Erythroblast (primary cell): ENCODE measurements at places on chromosomes 7 and 10.

DNA sequence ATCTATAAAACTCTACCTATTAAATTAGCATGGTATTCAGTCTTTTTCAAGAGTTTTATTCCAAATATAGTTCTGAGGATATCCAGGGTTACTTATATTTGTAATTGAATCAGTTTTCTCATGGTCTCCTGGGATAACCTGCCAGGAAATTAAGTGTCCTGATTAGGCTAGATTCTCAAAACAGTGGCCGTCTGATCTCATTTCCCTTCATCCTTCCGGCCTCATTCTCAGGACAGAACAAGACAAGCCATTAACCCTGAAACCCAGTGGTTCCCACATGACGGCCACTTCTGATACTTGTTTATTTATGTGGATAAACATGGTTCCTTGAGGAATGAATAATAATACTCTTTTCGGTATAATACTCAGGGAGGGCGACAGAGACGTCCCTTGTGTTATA lies 417.6 kb upstream of the POT1 start:
- no peak for DNase-seq

- DNase-seq, result no peak
These were observed 178.4 kb downstream of the ADARB2 start for GRCh38 chr10:1558906-1559305.

DNA sequence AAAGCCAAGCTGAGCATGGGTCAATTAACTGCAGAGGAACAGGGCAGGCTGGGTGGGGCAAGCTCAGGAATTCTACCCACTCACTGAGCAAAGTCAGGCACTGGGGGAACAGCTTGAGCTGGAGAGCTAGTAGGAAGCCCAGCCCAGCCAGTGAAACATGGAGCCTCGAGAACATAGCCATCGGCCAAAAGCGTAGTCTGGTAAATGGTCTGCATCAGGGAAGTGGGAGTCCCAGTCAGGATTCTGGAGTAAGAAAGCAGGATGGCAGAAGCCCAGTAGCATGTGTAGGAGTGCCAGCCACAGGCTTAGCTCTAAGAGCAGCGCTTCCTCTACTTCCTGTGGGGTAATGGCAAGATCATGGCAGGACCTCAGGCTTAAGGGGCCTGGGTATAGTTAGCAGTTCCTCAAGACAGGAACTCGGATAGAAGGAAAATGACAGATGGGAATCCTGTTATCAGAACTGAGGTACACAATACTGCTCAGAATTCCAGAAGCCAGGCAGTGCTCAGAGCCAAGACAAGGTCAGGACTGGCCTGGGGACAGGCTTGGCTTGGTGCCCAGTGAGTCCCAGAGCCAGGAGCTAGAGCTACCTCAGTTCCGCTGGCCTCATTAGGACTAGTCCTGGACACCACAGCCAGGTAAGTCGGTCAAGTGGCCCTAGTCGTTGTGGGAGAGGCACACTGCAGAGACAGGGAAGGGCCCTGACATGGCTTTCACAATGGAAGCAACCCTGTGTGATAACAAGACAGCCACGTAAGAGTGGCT lies 65.4 kb upstream of the MXI1 start:
- no peak for DNase-seq

DNA sequence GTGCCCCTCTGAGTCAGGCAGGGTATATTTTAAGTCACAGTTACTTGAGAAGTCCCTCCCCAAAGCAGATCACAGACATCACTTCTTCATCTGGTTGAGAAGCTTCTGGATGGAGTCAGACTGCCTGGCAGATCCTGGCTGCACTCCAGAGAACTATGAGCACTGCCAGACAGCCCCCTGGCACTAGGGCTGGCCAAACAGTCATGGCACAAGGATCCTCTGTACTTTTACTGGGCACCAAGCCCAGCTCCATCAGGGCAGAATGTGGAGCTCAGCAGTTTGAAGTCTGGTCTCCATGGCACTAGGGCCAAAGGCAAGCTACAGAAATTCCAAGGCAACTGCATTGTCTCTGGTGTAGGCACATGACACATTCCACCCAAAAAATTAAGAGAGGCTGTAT lies 162.1 kb downstream of the NRG3 start:
- no peak for DNase-seq

- no peak for DNase-seq
These were observed 130.1 kb downstream of the DNAJB6 start for GRCh38 chr7:157466867-157467261.

DNA sequence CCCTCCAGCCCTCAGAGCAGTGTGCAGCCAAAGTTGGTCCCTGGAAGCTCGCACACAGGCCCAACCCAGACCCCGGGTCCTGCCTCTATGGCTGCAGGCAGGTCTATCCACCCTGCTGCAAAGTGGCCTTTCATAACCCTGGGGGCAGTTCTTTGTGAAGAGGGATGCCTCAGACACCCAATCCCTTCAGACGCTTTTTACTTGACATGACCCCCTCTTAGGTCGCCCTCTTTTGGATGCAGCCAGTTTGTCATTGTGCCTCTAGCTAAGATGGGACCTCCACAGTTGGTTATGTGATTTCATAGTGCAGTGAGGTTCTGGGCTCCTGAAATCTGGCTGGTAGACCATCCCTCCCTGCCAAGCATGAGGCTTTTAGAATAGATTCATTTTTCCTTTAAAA lies 27.3 kb downstream of the SMKR1 start:
- DNase-seq, result no peak

GRCh38 chr7:7884855-7885254 lies 83.7 kb upstream of the GLCCI1 start:
- DNase-seq, result no peak
